Dermis microvascular lymphatic vessel endothelial cell (primary cell): ENCODE measurements at places on chromosomes 7 and 10. TPM values are rescaled to one million over a fixed set of nuclear protein-coding genes. Genes with fewer than 3 reads are reported as not detected.

GRCh38 chr10:1409392-1409791 lies 327.9 kb downstream of the ADARB2 start:
- DNase-seq, result no peak

Gene FANK1
- total RNA-seq, result 1.0 TPM in 2 replicates

Gene GPR141
- total RNA-seq, result 0.13 TPM in 2 replicates

DNA sequence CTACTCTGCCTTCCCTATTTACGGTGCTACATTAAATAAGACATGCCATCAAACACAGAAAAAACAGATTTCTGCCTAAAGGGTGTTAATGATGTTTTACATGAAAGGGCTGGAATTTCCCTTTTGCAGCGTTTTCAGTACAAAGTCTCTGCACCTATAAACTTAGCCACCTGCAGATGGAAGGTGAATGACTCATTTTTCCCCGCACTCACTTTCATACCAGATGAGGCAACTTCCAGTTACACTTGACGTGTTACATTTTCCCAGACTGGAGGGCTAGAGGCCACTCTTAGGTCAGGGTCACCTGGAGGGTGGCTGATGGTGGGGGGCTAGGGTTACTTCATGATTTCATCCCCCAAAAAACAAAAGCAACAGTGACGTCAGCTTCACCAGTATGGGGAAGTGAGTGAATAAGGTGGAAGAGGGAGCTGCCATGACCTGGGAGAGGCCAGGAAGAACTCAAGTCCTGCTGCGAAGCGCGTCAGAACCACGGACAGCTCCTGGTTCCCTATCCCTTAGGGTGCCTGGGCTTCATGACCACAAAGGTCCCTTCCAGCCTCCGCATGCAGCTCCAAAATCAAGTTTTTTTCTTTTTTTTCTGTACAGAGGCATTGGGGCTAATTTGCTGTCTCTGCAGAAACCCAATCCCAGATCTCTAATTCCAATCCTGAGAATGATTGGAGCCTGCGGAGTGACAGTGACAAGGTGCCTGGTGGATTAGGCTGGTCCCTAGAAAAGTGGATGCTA lies 94.0 kb downstream of the ADARB2 start:
- DNase-seq, result no peak

DNA sequence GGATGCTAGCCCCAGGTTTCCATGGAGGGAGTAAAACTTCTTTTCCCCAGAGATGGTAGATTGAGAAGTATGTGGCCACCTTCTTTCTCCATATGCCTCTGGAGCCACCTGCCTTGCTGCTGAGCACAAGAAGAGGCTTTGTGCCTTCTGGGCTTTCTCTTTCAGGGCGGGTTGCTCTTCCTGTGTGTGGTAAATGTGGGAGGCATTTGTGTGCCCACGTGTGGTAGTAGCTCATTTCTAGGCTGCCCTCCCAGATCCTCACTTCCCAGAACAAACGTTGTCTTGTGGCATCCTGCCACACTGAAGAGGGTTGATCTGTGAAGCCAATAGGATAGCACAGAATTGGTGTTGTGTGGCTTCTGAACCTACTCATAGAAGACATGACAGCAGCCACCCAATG lies 342.0 kb upstream of the PODXL start:
- no peak for DNase-seq

- DNase-seq, result no peak
Observed at GRCh38 chr10:130931256-130931655, 380.3 kb downstream of the TCERG1L start.

GRCh38 chr7:129750091-129750490 lies 138.6 kb downstream of the NRF1 start:
- no peak for DNase-seq

DNA sequence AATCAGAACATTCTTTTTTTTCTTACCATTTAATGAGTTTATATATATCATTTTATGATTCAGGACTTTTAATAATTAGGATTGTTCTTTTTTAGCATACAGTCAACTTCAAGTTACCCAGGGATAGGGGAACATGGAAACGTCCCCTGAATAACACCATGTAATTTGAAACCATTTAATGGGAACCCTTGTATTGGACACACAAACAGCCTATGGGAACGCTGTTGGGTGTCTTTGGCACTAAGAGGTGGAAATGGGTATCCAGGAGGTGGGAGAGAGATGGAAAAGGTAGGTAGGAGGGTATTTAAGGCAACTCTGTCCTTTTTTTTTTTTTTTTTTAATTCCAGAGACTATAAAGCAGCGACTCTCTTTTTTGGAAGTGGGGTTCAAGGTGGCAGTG lies 2.6 kb downstream of the LUC7L2 start:
- DNase-seq, result no peak

Gene ZDHHC6
- 20.5 and 22.7 TPM in 2 replicates for total RNA-seq

Gene DLG5
- total RNA-seq, result 5.4 and 8.0 TPM in 2 replicates
